NCI-H2171 (cell line): ENCODE measurements at places on chromosomes 1 and 21.

- DNase-seq, result no peak
Measured at GRCh38 chr1:28526886-28527285, 21.0 kb downstream of the RCC1 start.

DNA sequence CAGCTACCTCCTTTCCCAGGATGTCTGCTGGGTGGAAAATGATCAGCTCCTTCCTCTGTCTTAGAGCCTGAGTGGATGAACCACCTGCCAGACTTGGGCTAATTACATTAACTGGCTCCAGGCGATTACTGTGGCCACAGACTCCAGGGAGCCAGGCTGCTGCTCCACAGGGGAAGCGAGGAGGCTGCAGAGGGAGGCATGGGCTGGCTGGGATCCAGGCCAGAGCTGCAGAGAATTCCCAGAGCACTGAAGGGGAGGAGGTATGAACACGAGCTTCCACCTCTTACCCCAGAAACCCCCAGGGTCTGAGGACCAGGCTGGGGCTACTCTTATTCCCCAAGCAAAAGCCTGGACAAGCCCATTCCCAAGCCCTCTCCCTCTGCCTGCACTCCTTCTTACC is 136.0 kb upstream of the KLHDC7A start:
- DNase-seq, result peak; percentile 91

- DNase-seq, result no peak
Measured at GRCh38 chr1:109846846-109847245, 63.8 kb upstream of the CSF1 start.

DNA sequence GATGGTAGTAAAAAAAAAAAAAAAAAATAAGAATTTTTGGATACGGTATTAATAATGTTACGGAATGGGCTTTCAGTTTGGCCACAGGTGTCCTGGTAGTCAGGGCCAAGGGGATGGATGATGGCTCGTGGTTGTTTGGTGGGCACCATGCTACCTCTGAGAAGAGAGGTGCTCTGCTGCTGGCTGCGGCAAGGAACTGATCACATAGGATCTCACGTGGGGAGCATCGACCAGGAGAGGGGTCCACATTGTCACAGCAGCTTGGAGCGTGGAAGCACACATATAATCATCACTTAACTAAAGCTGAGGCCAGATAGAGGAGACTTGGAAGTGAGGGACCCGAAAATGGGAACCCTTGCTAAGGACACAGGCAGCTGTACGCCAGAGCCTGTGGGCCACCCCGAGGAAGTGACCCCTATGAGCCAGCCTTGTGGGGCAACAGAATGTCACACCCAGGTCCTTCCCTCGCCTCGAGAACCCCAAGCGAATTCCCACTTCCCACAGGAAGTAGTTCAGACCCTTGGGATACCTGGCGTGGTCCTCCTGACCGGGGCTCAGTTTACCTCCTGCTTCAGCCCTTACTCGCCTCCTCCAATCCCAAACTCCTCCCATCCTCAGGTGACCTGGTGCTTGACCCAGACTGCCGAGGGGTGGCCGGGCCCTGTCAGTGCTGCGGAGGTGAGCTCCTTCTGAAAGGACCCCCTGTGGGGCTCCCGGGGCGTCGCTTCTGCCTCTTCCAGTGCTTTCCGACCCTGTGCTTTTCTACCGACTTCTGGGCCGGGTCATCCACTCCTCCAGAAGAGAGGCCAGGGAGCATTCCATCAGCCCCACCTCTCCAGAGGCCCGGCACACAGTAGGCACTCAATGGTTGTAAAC is 222.0 kb downstream of the CAMTA1 start:
- no peak for DNase-seq

DNA sequence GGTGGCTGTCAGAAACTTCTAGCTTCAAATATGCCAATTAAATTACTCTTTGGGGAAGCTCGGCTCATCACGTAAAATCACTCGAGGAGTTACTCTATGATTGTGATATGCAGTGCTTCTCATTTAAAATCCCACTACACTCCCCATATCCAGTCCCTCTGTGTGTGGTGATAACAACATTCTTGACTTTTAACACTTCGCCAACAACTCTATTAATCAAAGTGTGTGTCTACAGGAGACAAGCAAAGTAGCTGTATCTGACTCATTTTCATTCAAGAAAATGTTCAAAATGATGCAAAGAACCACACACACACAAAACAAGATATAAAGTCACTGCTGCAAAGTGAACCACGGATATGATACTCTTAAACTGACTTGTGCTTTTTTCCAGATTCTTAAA is 341.3 kb downstream of the DSCAM start:
- DNase-seq, result no peak

- no peak for DNase-seq
Measured at GRCh38 chr1:183699616-183700160, 46.6 kb upstream of the APOBEC4 start.
